Glutamatergic neuron (in vitro differentiated cells): ENCODE measurements at places on chromosomes 13 and 19.
A peak's percentile ranks its signal among the peaks of the same experiment; 100 is the strongest.

DNA sequence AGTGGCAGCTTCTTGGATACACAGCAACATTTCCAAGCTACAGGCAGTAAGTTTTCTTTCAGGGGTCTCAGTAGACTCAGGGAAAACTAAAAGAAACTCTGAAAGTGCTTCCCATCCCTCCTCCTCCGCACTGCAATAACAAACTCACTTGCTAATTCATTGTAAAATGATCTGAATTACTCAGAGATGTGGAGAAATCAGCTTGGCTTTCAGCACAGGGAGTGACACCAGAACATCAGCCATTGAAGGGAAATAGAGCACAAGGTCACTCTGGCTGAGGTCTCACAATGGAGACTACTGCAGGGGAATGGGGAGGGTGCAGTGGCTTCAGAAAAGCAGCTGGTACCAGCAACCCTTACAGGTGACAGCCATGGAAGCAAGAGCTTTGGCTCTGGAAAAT lies 137.3 kb upstream of the SERP2 start:
- no peak for DNase-seq

GRCh38 chr19:35030257-35031071 lies at the start of gene SCN1B:
Gene SCN1B, plus strand, starts transcription at chr19:35030470. Its CDS starts 351 bp downstream, at chr19:35030821.
- DNase-seq = peak; percentile 82

- DNase-seq = no peak
These were observed 549.0 kb downstream of the GPC6 start for GRCh38 chr13:93775507-93776108.

- no peak for DNase-seq
These were observed 5.3 kb upstream of the ATG4D start for GRCh38 chr19:10538204-10538983.

DNA sequence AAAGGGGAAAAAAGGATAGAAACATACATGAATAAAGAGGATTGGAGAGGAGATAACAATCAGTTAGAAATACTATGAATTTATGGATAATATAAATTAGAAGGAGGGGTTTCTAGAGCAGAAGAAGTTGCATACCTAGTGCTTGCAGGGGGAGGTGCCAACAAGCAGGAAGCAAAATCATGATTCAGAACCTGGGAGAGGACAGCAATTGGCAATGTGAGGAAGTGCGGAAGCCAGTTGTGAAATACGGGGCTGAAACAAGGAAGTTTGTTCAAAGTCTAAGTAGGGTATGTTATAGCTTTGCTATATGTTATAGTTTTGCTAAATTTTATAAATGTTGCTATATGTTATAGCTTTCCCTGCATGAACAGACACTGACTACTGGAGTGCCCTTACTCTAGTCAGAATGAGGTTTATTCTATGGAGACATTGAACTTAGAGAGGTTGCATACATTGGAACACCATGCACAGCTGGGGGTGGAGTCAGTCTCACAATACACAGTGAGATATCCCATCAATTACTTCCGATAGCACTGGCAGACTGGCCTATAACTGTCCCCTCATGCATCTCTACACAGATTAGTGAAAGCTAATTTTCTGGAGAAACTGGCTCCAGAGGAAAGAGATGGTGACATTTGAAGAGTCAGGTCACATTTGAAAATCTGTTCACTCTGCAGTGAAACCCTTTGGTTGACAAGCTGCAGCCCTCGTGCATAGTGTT lies 92.1 kb downstream of the GPC6 start:
- no peak for DNase-seq

DNA sequence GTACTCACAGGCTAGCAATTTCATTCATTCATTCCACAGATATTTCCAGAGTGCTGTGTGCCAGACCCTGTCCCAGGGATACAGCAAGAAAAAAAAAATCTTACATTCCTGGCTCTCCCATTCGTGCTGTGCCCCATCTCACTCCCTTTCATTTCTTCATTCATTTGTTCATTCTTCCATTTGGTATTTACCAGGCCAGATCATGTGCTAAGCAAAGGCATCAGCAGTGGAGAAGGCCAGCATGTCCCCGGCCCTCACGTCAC lies 2.3 kb downstream of the MAP3K10 start:
- DNase-seq = no peak

- DNase-seq = no peak
These were observed 33.6 kb downstream of the ZNF383 start for GRCh38 chr19:37251308-37252229.
